Astrocyte (in vitro differentiated cells and primary cell): ENCODE measurements at places on chromosomes 4 and X. TPM values are rescaled to one million over a fixed set of nuclear protein-coding genes. Genes with fewer than 3 reads are reported as not detected.

The NRK gene
- 18.3 and 20.1 TPM in 2 replicates for total RNA-seq

The USP17L30 gene
- total RNA-seq, result not detected in 2 replicates

The HMX1 gene
- 0.25 TPM in 1 of 2 replicates, not detected in the other for total RNA-seq

The CCSER1 gene
- 1.2 and 2.2 TPM in 2 replicates for total RNA-seq

The BEX5 gene
- 1.4 and 1.6 TPM in 2 replicates for total RNA-seq

The LDB2 gene
- total RNA-seq, result 4.9 and 9.4 TPM in 2 replicates

The PLK4 gene
- 2.8 and 3.6 TPM in 2 replicates for total RNA-seq

The GPC4 gene
- 71.9 and 86.4 TPM in 2 replicates for total RNA-seq

The SRPK3 gene
- not detected in 2 replicates for total RNA-seq

The PCSK1N gene
- 62.0 and 65.0 TPM in 2 replicates for total RNA-seq

The ART3 gene
- total RNA-seq, result not detected in 2 replicates

DNA sequence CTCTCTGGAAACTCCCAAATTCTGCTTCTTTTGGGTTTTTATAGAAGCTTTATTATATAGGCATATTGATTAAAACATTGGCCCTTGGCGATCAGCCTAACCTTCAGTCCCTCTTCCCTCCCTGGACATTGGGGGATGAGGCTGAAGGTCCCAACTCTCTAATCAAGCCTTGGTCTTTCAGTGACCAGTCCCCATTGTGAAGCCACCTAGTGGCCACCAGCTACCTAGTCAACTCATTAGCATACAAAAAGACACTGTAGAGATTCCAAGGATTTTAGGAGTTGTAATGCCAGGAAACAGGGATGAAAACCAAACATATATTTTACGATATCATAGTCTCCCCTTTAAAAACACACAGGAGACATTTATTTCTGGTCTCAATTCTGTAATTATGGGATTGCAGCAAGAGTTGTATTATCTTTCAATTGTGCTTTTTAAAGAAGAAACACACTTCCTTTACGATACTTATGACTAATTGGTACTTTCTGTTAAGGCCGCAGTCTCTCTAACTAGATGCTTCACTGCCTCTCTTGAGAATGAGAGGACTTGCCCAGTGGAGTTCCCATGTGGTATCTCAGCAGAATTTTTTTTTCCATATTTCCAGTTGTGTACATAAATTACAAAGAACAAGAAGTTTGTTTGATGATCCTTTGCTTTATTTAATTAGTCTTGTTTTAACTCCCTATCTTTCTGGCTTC lies 58.2 kb downstream of the WDR17 start:
- peak; percentile 2 for DNase-seq

- DNase-seq, result no peak
These were observed 46.5 kb downstream of the EGF start for GRCh38 chr4:109959195-109959594.

GRCh38 chr4:146124023-146124680 lies 51.4 kb upstream of the LSM6 start:
- DNase-seq, result no peak

GRCh38 chrX:38166478-38167083 lies 54.1 kb downstream of the SRPX start:
- no peak for DNase-seq

- DNase-seq, result no peak
These were observed 1.5 kb downstream of the RBPJ start for GRCh38 chr4:26322346-26322745.

DNA sequence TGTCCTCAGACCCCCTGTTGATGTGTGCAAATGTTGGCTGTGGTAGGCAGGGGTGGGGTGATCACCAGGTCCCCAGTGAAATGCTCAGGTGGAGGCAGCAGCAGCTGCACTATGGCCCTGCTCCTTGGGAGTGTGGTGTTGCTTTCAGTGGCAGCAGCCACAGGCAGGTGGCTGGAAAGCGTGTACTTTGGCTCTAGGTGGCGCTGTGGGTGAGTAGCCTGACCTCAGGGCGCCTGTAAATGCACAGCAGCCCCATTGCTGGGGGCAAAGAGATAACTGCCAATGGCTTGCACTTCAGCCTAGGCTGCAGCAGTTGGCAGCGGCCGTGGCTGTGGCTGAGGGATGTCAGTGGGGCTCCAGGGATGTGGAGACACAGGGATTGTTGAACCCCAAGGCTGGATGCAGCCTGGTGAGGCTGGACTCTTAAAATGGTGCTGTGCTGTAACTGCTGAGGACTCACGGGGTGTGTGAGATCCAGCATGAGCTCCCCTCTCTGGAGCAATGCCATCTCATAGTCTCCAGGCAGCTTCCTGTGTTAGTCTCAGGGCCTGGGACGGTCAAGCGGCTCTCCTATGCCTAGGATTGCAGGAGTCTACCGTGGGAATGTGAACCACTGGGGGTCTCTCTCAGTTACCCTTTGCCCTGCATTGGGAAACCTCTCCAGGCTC lies 421.7 kb upstream of the HTR2C start:
- DNase-seq, result no peak

DNA sequence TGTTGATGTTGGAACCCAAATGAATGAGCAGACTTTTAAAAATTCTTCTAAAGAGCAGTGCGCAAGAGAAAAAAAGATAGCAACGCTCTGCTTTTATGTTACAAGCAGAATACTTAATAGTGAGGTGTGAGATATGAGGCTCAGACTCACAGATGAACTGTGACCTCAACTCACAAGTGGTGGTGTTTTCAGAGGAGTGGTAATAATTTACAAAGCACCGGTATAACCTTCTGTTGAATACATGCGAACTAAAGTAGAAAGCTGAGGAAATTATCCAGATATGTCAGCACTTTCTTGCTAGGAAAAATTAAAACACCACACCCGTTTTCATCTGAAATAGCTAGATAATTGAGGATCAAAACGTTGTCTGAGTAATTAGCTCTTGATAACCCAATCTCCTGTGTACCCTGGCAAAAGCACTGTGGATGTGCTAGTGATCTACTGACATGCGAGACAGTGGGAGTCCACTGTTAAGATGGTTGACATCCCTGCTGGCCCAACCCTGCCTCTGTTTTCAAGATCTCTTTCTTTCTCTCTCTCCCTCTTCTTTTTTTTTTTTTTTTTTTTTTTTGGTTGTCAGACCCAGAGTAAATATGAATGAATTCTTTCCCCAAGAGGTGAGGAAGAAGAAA lies 6.9 kb upstream of the TLL1 start:
- no peak for DNase-seq

DNA sequence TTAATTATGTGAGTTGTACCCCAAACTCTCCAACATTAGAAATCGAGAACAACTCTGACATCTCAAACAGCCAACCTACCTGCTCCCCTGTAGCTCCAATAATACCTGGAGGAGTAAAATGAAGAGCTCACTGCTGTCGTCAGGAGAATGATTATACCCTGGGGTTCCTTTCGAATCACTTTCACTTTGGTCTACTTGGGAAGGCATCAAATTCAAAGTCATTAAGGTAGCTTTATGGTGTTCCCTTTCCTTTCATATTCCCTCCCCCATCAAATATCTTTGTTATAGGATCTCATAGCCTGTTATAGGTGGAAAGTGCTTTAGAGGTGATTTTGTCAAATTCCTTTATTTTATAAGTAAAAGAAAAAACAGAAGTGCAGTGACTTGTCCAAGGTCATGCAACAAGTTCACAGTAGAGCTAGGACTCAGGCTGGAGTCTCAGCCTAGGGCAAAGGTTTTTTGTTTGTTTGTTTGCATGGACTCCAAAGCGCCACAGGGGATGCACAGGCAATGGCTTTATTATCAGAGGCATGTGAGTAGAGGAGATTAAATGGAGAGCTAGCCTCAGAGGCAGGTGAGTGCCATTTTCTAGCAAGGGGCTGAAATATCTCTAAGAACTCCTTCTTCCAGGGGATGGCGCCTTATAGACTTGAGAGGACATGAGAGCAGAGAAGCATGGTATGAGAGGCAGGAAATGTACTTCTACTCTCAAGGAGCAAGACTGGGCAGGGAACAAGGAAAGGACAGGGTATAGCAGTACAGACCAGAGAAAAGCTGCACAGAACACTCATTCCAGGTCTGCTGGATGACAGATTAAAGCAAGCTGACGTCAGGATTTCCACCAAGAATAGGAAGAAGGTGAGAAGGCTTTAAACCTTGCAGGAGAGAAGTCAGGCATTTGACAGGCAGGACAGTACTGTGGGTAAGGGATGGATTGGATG lies 262.1 kb upstream of the GPC4 start:
- no peak for DNase-seq

GRCh38 chrX:40579900-40580536 lies 752 bp upstream of the ATP6AP2 start:
- no peak for DNase-seq

DNA sequence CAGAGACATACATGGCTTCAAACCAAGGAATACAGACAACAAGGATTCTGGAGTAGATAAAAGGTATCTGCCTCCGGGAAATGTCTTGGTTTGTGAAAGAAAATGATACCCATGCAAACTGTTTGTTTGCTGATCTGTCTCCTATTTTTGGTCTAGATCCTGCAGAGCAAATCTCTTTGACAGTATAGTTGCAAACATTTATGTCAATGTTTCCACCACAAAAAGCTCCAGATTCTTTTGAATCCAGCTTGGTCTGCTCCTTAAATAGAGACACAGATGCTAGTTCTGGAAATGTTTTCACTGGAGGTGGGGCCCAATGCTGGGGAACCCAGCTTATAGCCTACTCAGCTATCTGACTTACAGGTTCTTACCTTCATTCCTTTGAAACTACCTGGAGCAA lies 119.7 kb downstream of the ATG4A start:
- no peak for DNase-seq

- no peak for DNase-seq
These were observed 30.3 kb upstream of the CLDN24 start for GRCh38 chr4:183352546-183352945.

DNA sequence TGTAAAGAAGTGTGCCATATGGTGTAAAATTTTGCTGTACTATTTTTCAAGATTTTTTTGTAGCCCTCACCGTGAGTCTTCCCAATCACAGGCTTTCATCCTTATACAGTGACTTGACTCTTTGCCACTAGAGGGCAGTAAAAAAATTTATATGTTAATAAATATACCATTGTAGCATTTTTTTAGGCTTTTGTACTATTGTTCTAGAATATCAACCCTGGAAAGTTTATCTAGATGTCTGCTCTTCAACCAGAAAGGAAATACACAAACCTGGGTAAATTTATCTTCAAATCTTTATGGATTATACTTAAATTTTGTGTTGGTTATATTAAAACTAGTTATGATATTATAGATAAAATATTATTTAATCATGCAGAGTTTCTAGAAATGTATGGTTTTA lies 235.3 kb downstream of the TENM3 start:
- DNase-seq, result no peak

GRCh38 chr4:42152507-42153504 lies at the start of gene BEND4:
TSS of gene BEND4 (minus strand) at chr4:42152655. CDS start at chr4:42152143, 512 bp downstream.
- no peak for DNase-seq

DNA sequence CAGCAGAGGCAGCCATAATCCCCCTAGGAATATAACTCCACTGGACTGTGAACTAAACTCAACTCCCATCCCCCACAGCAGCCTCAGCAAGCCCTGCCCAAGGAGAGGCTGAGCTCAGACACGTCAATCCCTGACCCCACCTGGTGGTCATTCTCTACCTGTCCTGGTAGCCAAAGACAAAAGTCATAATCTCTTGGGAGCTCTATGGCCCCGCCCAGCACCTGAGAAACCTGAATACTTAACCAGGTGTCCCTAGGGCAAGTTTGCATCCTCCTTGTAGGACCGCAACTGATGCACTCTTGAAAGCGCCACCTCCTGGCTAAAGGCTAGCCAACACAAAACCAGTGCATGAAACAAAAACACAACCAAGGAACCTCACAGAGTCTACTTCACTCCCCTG lies 18.4 kb downstream of the CT47B1 start:
- no peak for DNase-seq

GRCh38 chr4:85557016-85557901 lies 82.3 kb downstream of the ARHGAP24 start:
- DNase-seq, result no peak

DNA sequence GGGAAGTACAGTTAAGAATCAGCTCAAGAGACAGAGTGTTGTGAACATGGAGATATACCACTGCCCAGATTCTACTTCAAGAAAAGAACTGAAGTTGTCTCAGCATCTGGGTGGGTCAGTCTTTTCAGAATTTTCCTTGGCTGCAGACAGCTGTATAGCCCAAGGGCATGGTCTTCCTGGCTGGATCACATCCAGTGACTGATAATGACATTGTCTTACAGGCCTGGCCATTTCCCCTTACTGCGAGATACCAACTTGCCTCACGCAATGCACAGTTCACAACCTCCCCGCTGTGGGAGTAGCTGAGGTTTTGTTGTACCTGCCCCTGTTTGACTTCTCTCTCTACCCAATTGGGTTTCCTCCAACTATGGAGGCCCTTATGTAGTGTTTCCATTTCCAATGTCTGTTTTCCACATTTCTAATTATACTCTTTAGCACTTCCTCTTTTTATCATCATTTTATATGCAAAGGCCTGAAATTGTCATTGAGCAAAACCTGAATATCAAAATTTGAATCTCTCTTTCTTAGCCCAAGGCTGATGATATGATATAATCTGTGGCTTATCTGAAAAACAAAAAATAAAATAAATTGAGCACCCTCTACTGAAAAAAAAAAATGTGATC lies 209.1 kb downstream of the NAF1 start:
- DNase-seq, result no peak

GRCh38 chrX:290476-291166 lies 9.4 kb downstream of the PLCXD1 start:
- no peak for DNase-seq

GRCh38 chr4:18050448-18050847 lies 28.9 kb upstream of the LCORL start:
- DNase-seq, result no peak

- DNase-seq, result no peak
These were observed 69.0 kb downstream of the SLC16A2 start for GRCh38 chrX:74490247-74490646.

GRCh38 chr4:25370242-25370641 lies 6.8 kb upstream of the ANAPC4 start:
- DNase-seq, result no peak

GRCh38 chr4:31415629-31416028 lies 695.5 kb downstream of the PCDH7 start:
- DNase-seq, result no peak

DNA sequence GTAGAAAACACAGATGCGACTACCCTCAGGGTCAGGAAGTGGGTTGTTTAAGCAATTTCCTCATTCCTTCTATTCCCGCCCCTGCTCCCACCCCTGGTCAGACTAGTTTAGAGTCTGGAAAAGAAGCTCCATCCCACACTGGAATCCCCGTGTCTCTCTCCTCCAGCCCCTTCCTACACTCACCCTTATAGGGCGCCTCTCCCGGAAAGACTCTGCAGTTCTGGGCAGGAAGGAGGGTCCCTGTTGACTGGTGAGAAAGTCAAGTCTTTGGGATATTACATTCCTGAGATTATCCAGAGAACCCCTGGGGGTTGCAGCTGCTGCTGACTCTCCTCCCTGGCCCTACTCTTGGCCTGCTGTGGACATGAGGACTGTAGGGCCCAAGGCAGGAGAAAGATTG lies 11.9 kb downstream of the STARD8 start:
- no peak for DNase-seq

- peak; percentile 92 for DNase-seq
These were observed 119.1 kb upstream of the OTUD4 start for GRCh38 chr4:145299380-145300076.
